ENCODE measurements at places on chromosomes 7 and 10.

GRCh38 chr7:150975536-150976319 is 2.4 kb downstream of the KCNH2 start:
- peak; percentile 47 for DNase-seq

DNA sequence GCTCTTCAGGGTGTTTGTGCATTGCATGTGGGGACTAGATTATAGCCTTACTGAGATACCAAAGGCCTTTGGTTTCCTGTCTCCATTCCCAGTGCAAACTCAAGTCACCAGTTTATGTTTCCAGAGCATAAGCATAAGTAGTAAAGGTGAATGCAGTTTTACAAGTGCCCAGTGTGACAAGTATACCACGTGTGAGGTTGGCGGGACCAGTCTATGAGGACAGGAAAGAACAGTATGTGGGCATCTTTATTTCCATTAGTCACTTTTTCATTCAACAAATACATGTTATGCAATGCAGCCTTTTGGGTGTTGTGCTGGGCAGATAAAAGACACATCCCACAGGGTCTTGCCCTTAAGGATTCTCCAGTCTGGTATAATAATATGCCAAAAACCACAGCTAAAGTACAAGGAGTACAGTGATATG is 146.5 kb downstream of the ARID5B start:
- no peak for DNase-seq

DNA sequence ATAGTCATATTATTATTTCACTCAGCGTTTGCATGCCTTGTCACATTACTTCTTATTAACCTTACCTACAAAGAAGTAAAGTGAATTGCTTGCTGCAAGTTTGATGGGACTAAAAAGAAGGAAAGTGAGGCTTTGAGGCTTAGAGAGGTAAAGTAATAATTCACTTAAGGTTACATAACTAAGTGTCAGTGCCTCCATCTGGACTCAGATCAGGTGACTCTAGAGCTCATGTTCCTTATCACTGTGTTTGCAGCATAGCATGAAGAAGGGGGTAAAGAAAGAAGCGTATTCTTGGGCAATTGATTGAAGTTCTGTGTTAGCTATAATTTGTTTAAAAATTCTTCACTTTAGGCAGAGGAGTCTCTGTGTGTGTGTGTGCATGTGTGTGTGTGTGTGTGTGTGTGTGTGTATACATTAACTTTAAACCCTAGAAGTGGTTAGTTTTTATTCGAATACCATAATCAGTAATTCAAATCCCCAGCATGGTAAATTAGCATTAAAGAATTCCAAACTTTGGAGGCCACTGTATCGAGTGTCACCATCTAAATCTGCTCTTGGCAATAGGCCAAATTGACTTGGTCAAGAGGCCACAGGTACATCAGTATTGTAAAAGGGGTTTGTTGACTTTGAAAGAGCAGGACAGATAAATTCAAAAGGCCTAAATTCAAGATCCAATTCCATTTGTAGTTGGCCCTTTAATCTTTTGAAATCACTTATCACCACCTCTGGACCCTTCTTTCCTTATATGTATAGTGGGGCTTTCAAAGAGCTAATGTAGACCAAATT is 2.2 kb upstream of the PON3 start:
- DNase-seq, result no peak

- DNase-seq, result no peak
These were observed 247 bp downstream of the PARD3 start for GRCh38 chr10:34814913-34815184.

GRCh38 chr10:47223236-47223635 is 76.8 kb upstream of the GDF10 start:
- DNase-seq, result no peak

- DNase-seq, result no peak
These were observed 112.5 kb upstream of the GHITM start for GRCh38 chr10:84026821-84027257.

- DNase-seq, result no peak
These were observed 73.3 kb upstream of the MYL10 start for GRCh38 chr7:101702362-101702850.

DNA sequence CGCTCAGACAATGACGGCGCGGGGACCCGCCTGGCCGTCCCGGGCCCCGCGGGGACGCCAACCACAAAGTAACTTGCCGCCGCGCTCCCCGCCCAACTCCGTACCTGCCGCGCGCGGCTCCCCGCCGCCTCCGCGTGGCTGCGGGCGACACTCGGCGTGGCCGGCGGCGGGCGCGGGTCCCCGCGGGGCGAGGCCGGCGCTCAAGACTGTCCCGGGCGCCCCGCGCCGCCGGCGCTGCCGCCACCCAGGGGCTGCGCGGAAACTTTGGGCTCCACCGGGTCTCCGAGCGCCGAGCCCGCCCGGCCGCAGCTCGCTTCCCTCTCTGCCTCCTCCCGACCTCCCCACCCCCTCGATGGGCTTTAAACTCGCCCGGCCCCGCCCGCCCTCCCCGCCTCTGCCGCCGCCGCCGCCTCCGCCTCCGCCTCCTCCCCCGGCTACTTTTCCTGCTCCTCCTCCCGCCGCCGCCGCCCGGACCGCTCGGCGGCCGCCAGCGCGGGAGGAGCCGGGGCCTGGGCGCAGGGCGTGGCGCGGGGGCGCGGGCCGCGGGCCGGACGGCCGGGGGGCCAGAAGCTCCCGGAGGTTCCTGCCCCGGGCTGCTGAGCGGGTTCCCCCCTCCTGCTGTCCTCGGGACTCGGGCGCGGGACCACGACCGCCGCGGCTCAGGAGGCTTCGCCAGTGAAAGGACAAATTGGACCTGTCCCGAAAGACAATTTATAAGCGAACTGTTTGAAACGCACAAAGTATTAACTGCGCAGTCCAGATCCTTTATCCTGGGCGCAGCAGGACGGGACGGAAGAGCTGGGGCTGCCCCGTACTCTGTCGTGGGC is 10.6 kb upstream of the GRB10 start:
- peak; percentile 18 for DNase-seq

DNA sequence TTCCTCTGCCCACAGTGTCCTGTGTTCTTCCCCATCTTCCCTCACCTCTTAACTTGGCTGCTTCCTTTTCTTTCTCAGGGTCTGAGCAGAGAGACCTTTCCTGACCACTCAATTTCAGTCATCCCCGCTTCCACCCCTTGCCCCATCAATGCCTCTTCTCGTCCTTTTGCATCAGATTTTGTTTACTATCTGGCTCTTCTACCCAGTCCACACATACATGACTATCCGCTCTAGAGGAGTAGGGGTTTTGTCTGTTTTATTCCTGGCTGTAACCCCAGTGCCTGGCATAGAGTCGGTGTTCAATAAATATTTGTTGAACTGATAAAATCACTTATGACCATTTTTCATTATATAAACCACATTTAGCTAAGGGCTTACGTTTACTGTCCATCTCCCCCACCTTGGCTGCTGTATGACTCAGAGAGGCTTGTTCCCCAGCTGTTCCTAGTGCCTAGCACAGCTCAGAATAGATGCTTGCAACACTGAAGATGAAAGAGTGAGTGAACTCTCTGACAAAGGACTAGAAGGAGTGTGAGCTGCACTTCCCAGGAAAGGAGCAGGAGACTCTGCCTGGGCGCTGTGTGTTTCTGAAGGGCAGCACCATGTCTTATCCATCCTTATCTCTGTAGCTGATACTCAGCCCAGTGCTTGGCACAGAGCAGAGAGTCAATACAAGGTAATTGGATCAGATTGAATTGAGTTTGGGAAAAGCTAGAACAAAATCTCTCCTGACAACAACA is 21.9 kb downstream of the ARID5B start:
- DNase-seq, result no peak

DNA sequence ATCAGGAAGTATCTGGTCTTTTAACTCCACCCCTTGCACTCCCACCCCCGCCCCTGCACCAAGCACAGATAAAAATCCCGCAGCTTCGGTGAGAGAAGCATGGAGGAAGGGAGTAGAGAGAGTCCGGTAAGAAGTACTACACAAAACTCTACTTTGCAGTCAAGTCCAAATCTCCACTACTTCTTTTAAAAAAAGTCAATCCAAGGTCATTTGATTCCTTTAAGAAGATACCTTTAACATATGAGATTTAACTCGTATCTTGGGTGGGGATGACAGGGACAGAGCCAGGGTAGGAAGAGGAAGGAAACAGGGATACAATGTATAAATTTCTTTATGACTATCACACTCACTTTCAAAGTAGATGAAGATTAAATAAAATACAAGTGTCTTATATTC is 132.1 kb downstream of the NRBF2 start:
- DNase-seq, result peak; percentile 23

GRCh38 chr7:23472046-23472445 is 1.8 kb upstream of the IGF2BP3 start:
- peak; percentile 40 for DNase-seq

- DNase-seq, result no peak
These were observed 734 bp upstream of the VGF start for GRCh38 chr7:101165958-101166647.

- no peak for DNase-seq
These were observed 30.1 kb upstream of the CD36 start for GRCh38 chr7:80608336-80608735.

GRCh38 chr7:2010551-2011265 is 222.0 kb downstream of the MAD1L1 start:
- DNase-seq, result no peak

- no peak for DNase-seq
These were observed 462.9 kb upstream of the ZMIZ1 start for GRCh38 chr10:78605800-78606350.

DNA sequence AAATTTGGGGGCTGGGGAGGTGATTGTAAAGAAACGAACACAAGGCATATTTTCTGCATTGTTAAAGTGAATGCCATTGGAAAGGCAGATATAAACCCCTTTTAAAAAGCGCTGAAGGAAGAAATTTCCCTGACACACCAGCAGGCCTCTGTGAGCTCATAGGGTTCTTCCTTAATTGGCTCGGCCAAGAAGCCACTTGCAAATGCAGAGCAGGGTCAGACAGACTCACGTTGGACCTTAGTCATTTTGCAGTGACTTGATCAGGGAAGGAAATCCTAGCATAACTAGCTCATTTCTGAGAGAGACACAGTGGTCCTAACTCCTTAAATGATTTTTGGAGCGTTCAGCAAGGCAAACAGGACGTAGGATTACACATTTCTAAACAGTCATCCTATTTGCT is 1461.4 kb downstream of the GATA3 start:
- no peak for DNase-seq

- no peak for DNase-seq
These were observed 101.8 kb upstream of the SEC61G start for GRCh38 chr7:54860843-54861242.

GRCh38 chr10:99656199-99657064 is 2.9 kb upstream of the ENTPD7 start:
- DNase-seq, result no peak

DNA sequence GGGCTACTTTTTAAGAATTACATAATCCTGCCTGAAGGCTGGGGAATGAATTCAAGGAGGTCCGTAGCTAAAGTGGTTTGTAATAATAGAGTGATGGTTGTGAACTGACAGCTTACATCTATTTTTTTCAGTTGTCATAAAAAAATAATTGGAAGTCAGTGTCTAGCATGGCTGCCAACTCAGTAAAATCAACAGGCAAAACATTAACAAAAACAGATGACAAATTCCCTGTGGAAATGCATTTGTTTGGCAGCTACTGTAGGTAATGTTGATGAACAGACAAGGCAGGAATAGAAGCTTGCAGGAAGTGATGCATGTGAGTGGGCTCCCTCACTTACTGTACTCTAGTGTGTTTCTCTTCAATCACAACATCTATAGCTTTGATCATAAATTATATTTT is 766.0 kb upstream of the POT1 start:
- DNase-seq, result peak; percentile 75

DNA sequence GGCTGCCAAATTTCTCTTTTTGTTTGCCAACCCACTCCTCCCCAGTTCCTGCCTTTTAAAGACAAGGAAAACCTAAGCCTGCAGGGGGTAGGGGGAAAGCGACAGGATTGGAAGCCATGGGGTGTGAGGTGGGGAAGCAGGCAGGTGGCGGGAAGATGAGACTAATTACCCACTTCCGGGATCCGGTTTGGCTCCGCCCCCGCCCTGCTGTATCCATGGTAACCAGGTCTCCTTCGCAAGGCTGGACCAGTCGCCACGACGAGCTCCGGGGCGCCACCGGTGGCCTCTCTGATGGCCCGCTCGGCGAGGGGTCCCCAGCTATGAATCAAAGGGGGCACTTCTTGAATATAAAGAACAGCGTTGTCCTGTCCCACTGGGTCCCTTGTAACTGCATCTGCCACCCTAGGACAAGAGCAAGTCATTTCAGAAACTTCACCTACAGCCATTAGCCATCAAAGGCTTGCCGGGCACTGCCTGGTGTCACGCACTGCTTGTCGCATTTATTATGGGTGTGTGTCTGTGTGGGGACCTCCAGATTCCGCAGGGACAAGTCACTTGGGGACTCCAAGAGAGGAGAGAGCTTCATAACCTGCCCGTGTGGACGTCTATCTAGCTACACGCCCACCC is 55.4 kb upstream of the LMTK2 start:
- no peak for DNase-seq

DNA sequence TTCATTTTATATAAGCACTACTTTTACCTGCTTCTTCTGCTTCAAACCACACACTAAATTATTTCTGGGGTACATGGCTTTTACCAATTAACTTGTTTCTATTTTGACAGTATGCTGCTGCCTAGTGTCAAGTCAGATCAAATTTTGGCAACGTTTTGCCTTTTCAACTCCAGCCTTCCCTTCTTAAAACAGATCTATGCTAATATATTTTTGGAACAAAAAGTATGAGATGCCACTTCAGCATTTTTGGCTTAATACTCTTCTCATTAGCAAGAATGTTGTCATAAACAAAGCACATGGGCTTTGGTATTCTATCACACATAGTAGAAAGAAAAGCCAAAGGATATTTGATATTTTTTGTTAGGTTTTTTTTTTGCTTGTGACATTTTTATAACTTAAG is 47.8 kb downstream of the SPAM1 start:
- no peak for DNase-seq

- no peak for DNase-seq
These were observed 318.5 kb upstream of the ZWINT start for GRCh38 chr10:56679578-56679977.

DNA sequence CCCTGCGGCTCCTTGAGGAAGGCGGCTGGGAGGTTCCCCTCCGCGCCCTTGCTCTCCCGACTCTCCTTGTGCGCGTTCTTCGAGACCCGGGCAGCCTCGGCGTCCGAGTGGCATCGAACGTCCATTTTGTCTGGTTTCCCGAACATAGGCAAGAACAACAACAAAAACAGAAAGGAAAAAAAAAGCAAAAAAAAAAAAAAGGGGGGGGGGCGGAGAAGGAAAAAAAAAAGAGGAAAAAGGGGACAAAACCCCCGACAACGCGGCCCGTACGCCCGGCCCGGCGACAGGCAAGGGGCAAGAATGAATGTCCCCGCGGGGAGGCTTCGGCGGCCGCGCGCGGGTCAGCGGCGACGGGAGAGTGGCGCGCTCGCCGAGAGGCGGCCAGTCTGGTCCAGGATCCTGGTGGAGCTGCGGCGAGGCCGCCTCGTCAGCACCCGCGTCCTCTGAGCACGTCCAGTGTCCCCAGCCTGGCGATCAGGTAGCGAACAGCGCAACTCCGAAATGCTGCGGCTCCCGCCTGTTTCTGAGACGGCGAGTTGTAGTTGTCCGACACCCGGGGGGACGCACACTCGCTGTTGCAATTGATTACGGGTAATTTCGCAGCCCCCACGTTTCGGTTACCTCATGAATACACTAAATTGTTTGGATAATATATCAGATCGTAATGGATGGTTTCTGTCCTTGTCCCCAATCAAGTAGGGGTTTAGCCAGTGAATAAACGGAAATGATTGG is at the start of gene VAX1:
Gene VAX1 (minus strand): TSS at position 360 of the 732 bp plus-strand sequence. CDS start 214 bp downstream, at position 146.
- DNase-seq, result no peak

- DNase-seq, result no peak
These were observed 21.8 kb downstream of the TBXAS1 start for GRCh38 chr7:139850906-139851305.
